ENCODE measurements at places on chromosomes 2 and 18.
A peak's percentile ranks its signal among the peaks of the same experiment; 100 is the strongest.

DNA sequence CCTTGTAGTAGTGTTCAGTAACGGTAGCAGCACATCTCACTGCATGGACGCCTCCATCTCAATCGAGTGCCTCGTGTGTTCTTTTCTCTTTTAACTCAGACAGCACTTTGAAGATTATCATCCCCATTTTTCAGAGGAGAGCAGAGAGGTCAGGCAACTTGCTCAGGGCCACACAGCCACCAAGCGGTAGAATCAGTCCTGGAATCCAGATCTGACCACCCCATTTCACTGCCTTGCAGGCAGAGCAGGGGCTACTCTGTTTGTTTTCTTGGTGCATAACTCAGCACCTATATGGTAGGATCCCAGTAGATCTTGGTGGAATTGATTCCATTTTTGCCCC is 129.5 kb downstream of the SMAD7 start:
- no peak for DNase-seq

- peak; percentile 32 for DNase-seq
Measured at GRCh38 chr2:189751080-189751658, 11.4 kb downstream of the OSGEPL1 start.

DNA sequence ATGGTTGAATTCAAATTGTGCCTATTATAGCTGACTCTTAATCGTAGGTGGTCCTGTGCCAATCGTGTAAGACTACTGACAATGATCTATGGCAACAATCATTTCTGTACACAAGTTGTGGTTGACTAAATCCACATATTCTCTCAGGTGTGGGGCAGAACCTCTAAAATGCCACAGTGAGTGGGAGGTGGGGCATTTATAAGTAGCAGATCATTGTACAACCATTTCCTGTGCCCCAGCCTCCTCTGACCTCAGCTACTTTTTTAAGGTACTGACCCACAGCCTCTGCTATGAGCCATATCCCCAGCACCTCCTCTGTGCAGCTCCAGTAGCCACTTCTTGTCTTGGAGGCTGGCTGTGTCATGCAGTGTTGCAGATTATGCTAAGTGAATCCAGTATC is 48.6 kb upstream of the RAPH1 start:
- no peak for DNase-seq

GRCh38 chr18:35378574-35378896 is 1.4 kb upstream of the ZNF396 start:
- no peak for DNase-seq

GRCh38 chr2:119659601-119660342 is 19.2 kb upstream of the TMEM177 start:
- no peak for DNase-seq

GRCh38 chr2:68231061-68231372 is 21.3 kb downstream of the PPP3R1 start:
- no peak for DNase-seq

- no peak for DNase-seq
Measured at GRCh38 chr2:60992985-60993392, 24.5 kb upstream of the PEX13 start.

GRCh38 chr2:65453916-65454315 is 21.5 kb upstream of the SPRED2 start:
- DNase-seq: no peak

- no peak for DNase-seq
Measured at GRCh38 chr2:79721966-79722365, 209.1 kb downstream of the CTNNA2 start.

DNA sequence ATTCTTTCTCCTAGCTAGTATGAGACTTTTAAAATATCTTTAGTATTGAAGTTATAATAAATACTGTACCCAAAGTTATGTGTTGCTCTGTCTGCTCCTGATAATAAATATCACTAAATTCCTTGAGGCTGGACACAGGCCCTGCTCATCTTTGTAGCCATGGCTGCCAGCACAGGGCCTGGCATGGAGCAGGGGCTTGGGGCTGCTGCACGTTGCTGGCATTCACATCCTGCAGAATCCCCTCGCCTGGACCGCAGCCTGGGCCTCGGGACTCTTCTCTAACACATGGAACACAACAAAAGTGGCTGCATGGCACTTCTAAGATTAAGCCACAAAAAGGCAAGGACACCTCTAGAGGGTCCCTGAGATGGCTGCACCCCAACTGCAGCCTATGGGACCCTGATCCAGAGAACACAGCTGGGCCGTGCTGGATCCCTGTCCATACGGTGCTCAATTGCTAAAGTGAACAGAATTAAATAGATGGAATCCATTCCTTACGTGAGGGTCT is 477.5 kb upstream of the MYT1L start:
- DNase-seq: no peak

GRCh38 chr2:6641956-6642355 is 223.8 kb downstream of the CMPK2 start:
- DNase-seq: no peak

GRCh38 chr2:39153312-39153711 is 32.5 kb upstream of the SOS1 start:
- DNase-seq: no peak

GRCh38 chr2:34102339-34102738 is 503.2 kb upstream of the FAM98A start:
- no peak for DNase-seq

DNA sequence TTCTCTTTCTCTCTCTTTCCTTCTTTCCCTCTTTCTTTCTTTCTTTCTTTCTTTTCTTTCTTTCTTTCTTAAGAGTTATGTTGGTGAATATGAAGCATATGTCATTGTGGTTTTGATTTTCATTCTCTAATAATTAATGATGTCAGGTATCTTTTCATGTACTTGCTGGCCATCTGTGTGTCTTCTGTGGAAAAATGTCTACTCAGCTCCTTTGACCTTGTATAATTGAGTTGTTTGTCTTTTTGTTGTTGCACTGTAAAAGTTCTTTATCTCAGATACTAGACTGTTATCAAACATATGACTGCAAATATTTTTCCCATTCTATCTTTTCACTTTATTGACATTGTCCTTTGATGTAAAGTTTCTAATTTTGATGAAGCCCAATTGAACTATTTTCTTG is 645.1 kb downstream of the CNTNAP5 start:
- no peak for DNase-seq

GRCh38 chr2:45761635-45762034 is 110.2 kb downstream of the PRKCE start:
- no peak for DNase-seq

GRCh38 chr2:238263204-238264071 is 23.6 kb upstream of the HES6 start:
- DNase-seq: peak; percentile 45

DNA sequence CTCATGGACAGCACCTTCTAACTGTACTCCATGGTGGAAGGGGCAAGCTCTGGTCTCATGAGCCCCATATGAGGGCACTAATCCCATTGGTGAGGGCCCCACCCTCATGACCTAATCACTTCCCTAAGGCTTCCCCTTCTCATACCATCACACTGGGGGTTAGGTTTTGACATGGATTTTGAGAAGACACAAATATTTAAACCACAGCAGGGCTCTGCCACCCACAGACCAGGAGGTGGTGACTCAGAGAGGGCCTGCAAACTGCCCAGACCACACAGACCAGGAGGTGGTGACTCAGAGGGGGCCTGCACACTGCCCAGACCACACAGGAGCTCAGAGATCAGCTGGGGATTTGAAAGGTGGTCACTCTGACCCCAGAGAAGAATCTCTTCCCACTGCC is 222.0 kb downstream of the KLHL29 start:
- DNase-seq: no peak

DNA sequence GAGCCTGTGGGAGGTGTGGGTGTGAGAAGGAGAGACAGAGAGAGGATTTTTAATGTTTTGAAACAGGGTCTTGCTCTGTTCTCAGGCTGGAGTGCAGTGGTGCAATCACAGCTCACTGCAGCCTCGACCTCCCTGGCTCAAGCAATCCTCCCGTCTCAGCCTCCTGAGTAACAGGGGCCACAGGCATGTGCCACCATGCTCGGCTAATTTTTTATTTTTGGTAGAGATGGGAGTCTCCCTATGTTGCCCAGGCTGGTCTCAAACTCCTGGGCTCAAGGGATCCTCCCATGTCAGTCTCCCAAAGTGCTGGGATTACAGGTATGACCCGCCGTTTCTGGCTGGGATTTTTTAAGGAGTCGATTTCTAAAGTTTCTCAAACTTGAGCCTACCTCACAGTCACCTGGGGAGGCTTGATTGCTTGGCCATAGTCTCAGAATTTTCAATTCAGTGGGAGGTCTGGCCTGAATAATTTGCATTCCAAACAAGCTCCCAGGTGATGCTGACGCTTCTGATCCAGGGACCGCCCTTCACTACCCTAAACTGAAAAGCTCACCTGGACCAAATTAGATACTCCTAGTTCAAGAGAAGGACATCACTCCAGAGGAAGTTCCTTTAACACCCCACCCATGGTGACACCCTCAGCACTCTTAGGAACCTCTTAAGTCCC is 70.8 kb upstream of the SLC1A4 start:
- no peak for DNase-seq

GRCh38 chr2:97717613-97717995 is 4.2 kb downstream of the ZAP70 start:
- no peak for DNase-seq

DNA sequence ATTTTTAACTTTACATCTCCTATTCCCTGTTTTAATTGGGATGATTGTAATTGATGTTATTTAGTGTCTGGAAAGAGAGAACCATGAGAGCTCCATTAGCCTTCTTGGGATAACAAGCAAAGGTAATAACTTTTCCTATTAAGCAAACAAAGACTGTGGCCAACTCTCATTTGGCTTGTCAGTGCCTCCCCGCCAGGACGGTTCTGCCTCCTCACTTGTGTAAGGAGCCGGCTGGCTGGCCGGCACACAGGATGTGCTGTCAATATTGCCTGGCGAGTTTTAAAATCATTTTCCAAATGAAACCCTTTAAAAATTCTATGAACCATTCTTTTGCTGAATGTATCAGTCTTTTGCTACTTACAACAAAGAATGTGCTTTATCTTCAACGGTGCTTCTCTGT is 898.3 kb downstream of the CPS1 start:
- DNase-seq: peak; percentile 57

GRCh38 chr2:81481994-81482368 is 1177.4 kb upstream of the LRRTM1 start:
- peak; percentile 47 for DNase-seq

- no peak for DNase-seq
Measured at GRCh38 chr2:113274432-113274831, 4.3 kb downstream of the PAX8 start.

- peak; percentile 98 for DNase-seq
Measured at GRCh38 chr18:48133671-48134251, 203.3 kb upstream of the SMAD2 start.

GRCh38 chr2:81467096-81467495 is 1162.5 kb upstream of the LRRTM1 start:
- no peak for DNase-seq

- DNase-seq: no peak
Measured at GRCh38 chr2:37180006-37180639, 8.3 kb downstream of the SULT6B1 start.

- DNase-seq: no peak
Measured at GRCh38 chr2:45820048-45820447, 168.6 kb downstream of the PRKCE start.

- DNase-seq: no peak
Measured at GRCh38 chr2:238168196-238169047, 9.7 kb downstream of the ERFE start.

DNA sequence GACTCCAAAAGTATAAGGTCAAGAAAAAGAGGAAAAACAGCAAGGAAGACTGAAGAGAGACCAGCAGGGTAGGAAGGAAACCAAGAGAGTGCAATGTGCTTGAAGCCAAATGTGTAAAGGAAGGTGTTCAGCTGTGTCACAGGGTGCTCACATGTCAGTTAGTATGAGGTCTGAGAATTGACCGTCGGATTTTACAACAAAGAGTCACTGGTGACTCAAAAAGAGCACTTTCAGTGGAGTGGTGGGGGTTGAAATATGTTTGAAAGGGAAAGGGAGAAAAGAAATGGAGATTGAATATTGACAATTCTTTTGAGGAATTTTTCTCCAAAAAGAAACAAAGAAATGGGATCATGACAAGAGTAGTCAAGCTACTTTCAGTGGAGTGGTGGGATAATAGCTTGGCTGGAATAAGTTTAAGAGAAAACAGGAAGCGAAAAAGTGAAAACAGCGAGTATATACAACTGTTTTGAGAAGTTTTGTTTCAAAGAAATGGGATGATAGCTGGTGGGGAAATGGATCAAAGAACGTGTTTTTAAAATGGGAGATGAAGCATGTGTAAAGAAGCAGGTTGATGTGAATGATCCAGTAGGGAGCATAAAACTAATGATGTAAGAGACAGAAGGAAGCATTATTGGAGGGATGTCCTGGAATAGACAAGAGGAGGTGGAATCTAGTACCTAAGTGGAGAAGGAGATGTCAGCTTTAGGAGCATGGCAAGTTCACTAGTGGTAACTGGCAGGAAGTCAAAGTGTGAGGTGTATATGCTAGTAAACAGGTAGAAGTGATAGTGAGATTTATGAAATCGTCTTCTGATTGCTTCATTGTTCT is 3.6 kb upstream of the TSPYL6 start:
- DNase-seq: no peak

- DNase-seq: no peak
Measured at GRCh38 chr2:100868083-100868482, 48.1 kb downstream of the NPAS2 start.

- no peak for DNase-seq
Measured at GRCh38 chr2:18401471-18401870, 159.0 kb downstream of the RDH14 start.

GRCh38 chr2:105904938-105905337 is 160.2 kb downstream of the NCK2 start:
- DNase-seq: no peak

- DNase-seq: peak; percentile 67
Measured at GRCh38 chr2:238389988-238390589, 36.6 kb upstream of the ASB1 start.

DNA sequence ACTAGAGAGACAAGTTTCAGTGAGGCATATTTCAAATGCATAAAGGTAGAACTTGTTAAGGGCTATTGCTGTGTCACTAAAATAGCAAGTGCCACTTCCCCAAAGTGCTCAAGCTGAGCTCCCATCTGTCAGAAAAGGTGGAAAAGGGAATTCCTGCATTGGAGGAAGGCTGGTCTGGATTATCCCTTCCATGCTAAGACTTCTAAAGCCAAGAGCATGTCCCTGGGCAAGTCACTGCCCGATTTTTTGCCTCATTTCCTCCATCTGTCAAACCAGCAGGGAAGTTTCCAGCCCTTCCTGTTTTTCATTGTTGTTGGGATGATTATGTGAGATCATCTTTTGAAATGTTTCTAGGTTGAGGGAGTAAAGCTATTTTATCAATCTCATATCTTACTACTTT is 175.5 kb downstream of the SETBP1 start:
- DNase-seq: no peak

DNA sequence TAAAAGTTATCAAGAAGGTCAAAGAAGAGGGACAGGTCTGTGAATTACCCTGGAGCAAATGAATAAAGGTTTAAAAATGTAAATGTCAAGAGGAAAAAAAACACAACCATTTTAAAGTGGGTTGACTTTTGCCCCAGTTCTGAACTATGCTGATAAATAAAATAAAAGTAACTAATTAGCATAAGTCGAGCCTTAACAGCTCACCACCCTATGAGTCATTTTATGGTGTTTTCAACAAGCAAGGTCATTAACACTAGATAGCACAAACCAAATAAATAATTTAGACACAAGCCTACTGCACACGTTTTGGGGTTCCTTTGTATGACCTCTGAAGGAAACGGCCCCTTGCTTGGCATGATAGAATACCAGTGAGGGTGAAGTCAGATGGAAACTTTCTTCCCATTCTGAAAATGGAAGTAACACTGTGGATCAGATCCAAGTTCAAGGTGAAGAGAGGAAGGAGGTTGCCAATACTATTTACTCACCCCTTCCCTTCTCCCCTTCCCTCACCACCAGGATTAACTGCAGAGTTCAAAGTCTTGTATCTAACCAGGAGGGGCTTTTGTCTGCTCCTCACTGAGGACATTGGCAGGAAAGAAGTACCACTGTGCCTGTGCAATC is 380.0 kb upstream of the ACVR2A start:
- no peak for DNase-seq
